ENCODE measurements at places on chromosomes 4 and X.
A peak's percentile ranks its signal among the peaks of the same experiment; 100 is the strongest.

DNA sequence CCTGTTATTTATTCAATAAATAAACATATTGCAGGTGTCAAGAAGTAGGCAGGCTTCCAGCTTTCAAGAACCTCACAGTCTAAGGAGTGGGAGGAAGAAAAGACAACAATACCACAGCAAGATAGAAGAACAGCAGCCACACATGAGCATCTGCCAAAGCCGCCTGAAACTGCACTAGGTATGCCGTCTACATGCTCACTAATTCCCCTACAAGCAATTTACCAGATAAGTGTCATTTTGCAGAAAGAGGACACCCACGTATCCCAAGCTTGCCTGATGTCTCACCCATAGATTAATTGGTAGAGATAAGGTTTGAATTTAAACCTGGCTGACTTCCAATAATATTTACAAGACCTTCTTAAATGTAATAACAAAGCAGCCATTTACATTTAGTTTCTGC is 439.4 kb upstream of the CPEB2 start:
- DNase-seq, result no peak

- DNase-seq, result peak; percentile 27
These were observed 1.7 kb downstream of the ARAF start for GRCh38 chrX:47562615-47563243.

DNA sequence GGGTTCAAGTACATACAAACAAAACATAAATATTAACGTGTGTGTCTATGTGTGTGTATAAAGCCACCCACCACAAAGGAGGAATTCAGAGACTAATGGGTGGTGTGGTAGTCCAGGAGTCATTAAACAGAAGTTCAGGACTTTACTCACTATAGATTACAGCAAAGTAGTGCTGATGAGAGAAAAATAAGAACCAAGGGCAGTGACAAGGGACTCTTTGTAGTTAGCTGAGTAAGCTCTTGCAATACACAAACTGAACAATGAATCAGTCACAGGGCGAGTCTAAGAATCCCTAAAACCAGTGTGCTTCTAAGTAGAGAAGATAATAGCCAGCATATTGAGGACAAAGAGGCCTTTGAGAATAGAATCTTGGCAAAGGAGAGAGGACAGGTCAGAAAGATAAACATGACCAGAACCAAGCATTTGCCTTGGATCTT is 232.4 kb downstream of the PPP3CA start:
- no peak for DNase-seq

DNA sequence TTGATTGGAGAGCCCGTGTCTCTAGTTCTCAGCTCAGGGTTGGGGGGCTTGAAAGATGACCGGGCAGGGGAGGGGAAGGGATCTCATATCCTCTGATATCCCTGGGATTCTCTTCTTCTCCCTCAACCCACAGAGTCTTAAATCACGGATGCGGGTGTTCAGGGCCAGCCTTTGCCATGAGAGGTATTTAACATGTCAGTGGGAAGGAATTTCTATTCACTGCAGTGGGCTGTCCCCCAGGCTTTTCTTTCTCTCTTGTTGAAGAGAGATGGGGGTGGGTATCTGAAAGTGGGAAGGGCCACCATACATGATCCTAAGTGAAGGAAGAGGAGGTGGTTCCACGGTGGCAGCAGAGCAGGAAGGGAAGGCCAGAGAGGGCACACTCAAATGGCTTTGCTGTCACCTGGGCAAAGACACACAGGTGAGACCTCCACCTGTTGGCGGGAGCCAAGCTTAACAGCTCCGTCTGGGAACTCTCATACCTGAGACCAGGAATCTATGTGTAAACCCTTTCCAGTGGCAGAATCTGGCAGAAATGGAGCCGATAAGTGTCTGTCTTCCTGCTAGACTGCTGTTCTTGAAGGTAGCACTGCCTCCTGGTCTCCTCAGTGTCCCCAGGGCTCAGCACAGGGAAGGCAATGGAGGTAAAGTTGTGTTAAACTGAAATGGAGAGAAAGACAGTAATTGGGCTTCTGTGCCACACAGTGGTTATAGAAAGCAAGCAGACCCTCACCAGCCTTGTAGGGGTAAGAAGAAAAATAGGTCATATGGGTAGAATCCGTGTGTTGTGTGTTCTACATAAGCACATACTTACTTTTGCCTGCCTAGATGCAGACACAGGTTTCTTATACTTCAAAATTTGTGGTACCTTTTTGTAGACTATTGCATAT is 49.4 kb downstream of the RHOH start:
- DNase-seq, result peak; percentile 11

DNA sequence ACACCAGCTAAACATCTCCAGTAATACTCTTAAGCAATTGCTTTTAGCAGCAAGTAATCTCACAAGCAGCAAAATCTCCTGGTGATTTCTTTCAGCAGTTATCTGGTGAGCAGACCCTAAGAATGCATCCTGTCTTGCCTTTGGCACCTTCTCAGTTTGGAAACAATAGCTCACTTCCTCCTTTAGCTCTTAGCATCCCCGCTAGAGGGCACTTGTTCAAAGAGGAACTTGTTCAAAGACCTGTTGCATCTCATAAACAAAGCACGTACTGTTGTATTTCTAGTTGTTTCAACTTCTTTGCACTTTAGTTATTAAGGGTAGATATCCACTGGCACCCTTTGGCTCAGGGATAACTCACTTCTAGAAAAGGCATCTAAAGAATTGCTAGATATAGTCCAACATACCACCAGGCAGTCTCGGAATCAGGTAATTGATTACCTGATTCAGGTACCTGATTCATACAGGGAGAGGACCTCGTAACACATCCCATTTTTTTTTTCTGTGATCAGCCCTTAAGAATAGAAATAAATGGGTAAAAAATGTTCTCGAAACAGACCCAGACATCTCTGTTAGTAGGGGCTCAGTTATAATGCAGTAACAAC is 81.9 kb upstream of the QRFPR start:
- peak; percentile 67 for DNase-seq

DNA sequence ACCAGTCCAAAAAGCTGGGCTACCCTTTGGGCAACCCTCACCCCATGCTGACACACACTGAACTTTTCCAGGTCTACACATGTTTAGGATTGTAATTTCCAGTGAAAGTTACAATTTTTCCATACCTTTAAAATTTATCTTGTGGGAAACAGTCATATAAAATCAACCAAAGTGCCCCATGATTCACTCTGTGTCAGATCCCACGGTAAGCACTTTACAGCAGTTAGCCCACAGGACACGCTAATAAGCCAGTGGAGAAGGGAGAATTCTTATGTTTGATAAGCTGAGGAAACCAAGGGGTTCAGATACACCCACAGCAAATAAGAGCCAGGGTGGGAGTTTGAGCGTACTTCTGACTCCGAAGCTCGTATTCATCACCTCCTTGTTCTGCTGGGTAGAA is 72.4 kb upstream of the TBL1X start:
- DNase-seq, result no peak

DNA sequence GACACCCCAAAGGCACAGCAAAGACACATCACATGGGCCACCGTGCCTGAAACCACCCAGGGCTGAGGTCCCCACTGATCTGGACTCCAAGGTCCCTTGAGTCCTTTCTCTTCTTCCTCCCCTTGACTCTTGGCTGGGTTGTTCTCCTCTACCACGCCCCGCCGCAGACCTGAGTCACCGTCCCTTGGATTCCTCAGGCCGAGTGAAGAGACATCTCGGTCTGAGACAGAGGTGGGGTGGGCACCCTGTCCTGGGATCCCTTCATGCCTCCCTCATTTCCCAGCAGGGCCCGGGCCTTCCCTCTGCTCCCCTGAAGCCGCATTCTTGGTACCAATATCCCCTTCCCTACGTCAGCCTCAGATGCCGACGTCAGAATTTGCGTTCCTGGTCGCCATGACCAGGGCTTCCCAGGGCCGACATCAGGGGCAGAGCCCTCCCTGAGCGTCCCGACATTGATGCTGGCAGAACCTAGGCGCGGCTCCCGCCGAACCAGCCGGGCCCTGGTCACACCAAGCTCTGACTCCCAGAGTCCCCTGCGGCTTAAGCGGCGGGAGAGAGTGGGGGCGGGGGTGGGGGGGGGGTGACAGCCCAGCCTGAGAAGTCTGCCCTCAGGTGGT is 498 bp downstream of the MAGEA10 start:
- no peak for DNase-seq

DNA sequence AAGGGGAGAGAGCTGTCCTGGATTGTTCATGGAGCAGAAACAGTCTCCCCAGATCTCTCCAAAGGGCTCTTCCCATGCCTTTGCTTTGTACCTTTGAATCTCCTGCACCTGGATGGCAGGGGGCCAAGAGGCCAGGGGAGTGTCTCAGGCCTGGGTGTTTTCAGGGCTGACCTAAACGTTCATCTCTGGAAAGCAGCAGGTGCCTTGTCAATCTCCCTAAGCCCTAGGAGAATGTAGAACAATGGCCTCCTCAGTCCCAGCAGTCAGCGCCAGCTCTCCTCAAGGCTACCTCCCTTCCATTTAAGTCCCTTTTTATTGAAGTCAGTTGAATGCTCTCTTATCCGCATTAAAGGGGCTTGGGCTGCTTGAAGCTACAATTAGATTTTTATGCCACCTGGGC is 31.2 kb upstream of the NSUN7 start:
- no peak for DNase-seq

GRCh38 chr4:64014647-64015046 is 394.6 kb downstream of the TECRL start:
- DNase-seq, result no peak

DNA sequence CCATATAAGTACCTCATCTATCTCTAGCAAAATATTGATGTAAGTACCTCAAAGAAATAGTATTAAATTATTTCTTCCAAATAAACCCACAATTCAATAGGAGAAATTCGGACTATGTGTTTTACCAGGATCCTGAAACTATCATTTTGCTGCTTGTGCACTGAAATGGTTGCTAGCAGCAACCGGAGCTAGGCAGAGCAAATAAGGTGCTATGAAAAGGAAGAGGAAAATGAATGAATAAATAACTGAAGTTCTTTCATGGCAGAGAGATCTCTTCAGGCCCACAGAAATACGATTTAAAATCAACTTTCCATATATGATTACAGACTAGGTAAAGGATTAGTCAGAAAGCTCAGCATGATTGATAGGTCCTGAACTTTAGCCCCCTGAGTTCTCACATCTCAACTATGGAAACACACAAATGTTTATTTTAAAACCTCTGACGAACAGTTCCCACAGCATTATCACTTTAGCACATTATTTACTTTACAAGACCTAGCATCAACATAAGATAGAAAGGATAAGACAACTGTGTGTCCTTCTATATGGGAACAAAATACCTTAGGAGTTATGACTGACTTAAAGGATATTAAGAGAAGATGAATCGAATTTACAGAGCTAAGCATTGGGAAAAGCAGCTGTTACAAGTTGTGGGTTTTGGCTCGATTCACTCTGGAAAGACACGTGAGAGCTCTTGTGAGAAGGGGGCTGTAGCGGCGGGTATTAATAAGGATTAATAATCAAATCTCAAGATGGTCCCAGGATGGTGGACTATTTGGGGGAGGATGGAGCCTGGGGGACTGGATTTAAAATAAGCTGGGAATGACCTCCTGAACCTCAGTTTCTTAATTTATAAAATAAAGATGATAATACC is 104.3 kb downstream of the CORIN start:
- no peak for DNase-seq

DNA sequence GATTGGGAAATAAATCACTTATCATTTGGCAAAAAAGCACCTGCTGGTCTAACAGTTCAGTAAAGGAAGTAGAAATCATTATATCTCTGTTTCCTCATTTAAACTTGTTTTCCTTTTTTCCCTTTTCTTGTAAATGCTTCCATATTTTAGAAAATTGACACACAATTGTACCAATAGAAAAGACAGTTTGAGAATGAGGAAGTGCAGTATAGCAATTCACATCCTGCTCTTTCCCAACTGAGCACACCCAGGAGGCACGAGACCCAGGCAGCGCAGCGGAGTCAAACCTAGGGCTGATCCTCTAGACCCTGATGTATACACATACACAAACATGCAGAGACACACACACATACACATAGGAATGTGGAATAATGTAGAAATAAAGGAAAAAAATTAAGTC is 74.8 kb upstream of the PACRGL start:
- DNase-seq, result no peak

- no peak for DNase-seq
These were observed 11.4 kb upstream of the UBA1 start for GRCh38 chrX:47182106-47182700.

- no peak for DNase-seq
These were observed 240.2 kb upstream of the F9 start for GRCh38 chrX:139290310-139290709.

- peak; percentile 69 for DNase-seq
These were observed 77.4 kb downstream of the PLAC1 start for GRCh38 chrX:134580907-134581306.

GRCh38 chr4:31984872-31985271 is 1264.7 kb downstream of the PCDH7 start:
- no peak for DNase-seq

DNA sequence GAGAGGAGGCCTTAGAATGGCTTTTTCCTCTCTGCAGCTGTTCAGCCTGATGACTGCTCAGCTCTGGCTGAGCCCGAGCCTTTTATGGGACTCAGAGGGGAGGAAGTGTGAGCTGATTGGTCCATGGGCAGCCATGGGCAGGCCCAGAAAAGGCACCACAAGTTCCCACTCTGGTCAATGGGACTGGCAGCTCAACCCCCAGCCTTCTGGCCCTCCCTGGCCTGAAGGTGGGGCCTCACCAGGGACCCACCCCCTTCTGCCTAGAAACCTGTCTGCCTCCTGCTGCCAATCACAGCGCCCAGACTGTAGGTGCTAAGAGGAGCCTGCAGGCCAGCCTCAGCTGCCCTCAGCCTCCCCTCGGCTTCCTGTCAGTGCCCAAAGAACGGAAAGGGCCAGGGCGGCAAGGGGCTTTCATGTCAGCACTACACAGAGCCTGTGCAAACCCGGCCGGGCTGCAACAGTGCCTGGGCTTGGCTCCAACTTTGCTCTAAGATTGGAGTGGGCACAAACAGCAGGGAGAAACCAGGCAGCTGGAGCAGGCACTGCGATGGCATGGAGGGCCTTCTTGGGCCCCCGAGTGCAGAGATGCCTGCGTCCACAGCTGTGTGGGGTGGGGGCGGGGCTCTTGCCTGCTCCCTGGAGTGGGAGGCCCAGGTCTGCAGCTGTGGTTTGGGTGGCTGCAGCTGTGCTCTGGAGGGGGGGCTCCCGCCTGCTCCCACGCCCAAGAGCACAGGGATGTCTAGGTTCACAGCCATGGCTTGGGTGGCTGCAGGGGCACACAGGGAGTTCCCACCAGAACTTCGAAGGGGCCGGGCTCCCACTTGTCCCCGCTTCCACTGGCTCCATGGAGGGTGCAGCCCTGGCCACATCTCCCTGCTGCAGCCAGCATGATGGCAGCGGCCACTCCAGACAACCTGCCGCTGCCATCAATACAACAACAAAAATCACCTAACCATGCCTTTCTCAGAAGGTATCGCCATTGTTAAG is 92.6 kb downstream of the NXF2 start:
- no peak for DNase-seq

GRCh38 chr4:40150932-40151331 is 45.9 kb upstream of the RHOH start:
- no peak for DNase-seq

Data from fibroblast of skin of back (primary cell).